Endothelial cell of umbilical vein (primary cell): ENCODE measurements at places on chromosomes 6 and 20.

DNA sequence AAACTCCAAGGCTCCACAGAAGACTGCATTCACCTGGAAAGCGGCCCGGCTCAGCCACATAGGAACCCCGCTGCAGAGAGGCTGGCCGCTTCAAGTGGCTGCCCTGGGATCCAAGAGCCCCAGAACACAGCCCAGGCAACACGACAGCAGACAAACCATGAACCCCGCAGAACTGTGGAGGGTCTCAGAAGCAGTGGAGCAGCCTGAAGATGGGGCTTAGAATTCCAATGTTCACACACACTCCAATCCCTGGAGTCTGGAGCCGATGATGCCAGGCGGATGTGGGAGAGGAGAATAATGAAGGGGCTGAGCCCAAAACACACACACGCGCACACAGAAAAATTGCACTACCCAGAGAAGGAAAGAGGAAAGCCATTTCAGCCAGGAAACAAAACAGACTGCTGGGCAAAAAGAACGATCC lies 52.4 kb downstream of the NINL start:
- DNase-seq = peak; percentile 63

DNA sequence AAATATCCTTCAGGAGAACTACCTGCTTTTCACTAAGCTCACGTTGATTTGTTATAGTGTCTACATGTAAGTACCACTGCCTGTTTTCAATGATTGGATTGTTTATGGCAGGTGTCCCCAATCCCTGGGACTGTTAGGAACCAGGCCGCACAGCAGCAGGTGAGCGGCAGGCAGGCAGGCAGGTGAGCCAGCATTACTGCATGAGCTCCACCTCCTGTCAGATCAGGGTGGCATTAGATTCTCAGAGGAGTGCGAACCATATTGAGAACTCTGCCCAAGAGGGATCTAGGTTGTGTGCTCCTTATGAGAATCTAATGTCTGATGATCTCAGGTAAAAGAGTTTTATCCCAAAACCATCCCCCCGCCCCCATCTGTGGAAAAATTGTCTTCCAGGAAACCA lies 303.3 kb downstream of the EYA4 start:
- no peak for DNase-seq

DNA sequence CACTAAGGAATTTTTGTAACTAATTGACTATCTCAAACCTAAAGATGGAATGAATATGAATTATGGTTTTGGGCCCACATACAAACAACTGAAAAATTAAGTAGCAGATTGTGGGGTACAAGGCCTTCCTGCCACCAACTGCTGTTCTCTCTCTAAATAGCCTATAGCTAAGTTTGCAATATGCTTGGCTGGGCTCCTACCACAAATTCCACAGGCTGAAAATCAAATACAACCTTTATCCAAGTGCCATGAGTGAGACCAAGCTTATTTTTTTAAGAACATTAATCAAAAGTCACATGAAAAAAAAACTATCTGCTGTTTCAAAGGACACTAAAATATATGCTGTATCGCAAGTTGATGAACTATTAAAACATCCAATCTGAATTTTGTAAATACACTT lies 52.1 kb downstream of the TENT5A start:
- DNase-seq = no peak

- DNase-seq = no peak
Observed at GRCh38 chr6:71979911-71980310, 93.6 kb downstream of the RIMS1 start.

- no peak for DNase-seq
Observed at GRCh38 chr6:31676904-31677303, 4.0 kb downstream of the LY6G5C start.

GRCh38 chr20:20362774-20363433 lies 5.0 kb upstream of the INSM1 start:
- DNase-seq = no peak

DNA sequence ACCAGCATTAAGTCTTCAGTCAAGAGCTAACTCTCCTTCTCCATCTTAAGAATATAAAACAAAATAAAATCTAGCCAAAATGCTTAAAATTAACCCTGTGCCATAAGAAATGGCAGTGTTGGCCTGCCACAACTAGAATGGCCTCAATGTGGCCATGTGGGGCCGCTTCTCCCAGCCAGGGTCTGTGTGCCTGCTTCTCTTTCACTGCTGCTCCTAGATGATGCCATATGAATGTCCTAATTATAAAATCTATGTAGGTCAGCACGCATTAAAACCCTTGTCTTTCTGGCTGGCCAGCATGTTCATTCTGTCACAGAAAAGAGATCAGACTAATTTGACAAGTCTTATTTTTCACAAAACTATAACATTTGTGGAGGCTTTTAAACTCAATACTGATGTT lies 102.6 kb downstream of the C6orf118 start:
- DNase-seq = no peak

DNA sequence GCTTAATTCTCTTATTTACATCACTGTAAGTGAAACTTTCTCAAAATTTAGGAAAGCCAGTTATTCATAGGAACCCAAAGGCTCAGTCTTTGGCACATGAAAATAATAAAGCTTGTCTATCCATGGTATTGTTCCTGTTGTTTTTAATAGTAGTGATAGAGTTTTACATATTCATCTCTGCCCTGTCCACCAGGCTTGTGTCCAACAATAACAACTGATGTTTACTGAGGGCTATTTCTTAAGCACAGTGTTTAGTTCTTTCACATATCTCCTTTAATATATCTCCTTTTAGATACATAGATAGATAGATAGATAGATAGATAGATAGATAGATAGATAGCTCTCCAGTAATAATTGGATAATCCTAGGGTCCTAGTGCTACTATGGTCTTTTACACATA lies 34.2 kb downstream of the FOXQ1 start:
- DNase-seq = no peak

GRCh38 chr6:41280381-41281057 lies 6.0 kb downstream of the TREM1 start:
- DNase-seq = no peak
